Left ventricle myocardium inferior (tissue), 1 donor: ENCODE measurements at places on chromosomes 12 and 14.

- DNase-seq = no peak
Observed at GRCh38 chr12:77644915-77645605, 185.6 kb upstream of the NAV3 start.

DNA sequence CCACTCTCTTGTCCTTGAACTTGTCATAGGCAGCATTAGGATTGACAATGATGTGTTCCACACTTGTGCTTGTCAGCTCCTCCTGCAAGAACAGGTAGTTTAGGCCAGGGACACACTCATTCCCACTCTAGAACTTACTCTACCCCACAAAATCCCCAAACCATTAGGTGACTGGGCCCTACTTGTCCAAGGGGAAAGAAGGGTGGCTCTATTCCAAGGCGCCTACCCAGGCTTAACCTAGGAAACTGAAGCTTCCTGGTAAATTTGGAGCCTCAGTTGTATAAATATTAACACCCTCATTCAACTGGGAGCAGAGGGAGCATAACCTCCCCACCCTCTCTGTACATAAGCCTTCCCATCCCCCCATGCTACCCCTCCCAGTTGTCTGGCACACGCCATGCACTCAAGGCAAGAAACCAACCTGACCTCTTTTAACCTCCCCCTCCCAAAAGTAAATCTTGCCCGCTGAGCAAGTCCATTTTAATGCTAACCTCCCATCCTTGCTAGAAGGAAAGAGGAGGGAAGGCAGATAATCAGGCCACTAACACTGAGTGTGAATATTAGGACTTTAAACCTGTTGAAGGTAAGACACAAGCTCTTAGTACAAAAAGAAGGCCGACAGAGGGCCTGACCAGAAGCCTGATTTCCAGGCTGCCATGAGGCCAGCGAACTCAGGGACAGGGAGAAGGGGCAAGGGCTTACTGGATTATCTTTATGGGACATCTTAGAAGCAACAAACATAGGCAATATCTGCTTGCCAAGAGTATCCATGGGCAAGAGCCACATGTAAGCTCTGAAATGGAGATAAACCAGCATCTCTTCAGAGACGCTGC is 11.0 kb downstream of the DCTN2 start:
- DNase-seq = no peak

DNA sequence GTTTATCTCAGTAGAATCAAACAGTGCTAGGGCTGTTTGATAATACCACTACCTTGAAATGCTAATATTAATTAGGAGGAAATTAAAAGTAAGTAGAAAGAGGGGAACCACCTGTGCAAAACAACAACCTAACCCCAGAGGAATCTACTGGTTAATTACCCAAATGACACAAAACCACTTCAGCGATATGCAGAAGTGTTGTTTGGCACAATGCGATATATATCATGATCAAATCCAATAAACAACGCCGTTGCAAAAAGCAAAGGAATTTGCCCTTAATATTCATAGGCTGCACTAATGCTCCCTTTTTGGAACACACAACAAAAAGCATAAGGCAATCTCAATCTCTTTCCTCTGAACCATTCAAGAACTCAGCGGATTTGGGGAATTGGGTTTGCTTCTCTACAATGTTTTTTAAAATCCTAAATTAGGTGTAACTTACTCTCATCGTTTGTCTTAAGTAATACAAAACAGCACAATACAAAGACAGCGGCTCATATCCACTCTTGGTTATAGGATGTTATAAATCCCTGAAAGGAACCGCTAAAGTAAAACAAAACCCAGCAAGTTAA is 1.5 kb downstream of the MAP4K5 start:
- no peak for DNase-seq

GRCh38 chr12:125890971-125891370 is 825.7 kb downstream of the AACS start:
- peak; percentile 22 for DNase-seq

GRCh38 chr12:100545092-100545491 is 28.4 kb upstream of the GAS2L3 start:
- no peak for DNase-seq

DNA sequence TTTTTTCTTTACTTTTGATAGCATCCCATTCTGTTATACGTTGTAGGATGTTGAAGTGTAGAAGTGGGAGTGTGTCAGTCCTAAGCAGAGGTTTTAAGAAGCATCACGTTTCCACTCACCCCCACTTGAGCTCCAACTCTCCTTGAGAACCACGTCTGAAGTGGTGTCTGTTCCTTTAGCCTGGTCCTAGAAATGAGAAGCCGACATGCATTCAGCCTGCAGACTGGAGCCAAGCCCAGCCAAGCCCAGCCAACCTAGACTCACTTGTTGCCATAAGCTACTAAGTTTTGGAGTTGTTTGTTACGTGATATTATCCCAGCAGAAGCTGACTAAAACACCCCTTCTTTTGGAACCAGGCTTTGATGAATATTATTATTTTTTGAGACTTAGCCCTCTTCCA is 4.4 kb upstream of the ELK3 start:
- DNase-seq = no peak

- no peak for DNase-seq
Observed at GRCh38 chr12:52906191-52906601, 1.3 kb upstream of the KRT8 start.

DNA sequence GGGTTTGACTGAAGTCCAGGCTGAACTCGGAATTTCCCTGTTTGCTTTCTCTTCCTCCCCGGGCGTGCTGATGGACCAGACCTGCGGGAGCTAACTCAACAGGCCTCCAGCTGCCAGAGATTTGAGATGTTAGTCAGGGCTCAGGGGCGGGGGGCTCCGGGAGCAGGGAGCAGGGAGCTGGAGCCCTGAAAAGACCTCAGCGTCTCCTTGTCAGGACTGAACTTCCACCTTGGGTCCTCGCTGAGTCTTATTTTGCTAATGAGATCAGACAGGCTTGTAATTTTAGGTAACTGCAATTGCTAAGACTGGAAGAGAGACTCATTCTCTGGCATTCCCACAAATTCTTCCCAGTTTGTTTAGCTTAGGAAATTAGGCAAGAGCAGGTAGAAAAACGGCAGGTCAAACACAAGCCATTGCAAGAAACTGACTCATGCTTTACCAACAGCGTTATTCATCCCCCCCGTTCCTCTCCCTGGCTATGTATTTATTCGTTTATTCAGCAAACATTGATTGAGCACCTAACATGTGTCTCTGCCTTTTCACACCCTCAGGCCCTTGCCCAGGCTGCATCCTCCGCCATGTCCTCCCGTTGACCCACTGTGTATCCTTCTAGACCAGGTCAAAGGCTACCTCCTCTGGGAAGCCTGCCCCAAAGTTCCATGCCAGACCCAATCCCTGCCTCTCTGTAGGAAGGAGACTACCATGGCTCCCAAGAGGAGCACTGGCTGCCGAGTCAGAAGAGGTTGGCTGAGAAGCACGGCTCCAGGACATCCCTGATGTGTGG is 80.4 kb upstream of the DIO3 start:
- no peak for DNase-seq

DNA sequence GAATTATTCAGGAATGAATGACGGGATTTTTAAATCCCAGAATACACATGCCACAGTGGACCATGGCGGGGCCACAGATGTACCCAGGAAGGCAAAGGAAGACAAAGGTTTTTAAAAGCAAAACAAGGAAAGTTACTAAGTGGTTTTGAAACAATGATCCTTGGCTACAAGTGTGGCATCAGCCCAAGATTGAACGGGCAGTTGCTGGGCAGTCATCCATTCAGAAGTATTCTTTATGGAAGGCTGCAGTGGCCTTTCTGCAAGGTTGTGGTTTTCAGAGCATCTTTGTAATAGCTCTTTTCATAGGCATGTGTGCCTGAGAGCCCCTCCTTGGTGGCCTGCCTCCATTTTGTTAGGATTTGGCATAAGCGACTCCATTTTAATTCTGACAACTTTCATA is 13.4 kb upstream of the IFI27 start:
- DNase-seq = no peak

DNA sequence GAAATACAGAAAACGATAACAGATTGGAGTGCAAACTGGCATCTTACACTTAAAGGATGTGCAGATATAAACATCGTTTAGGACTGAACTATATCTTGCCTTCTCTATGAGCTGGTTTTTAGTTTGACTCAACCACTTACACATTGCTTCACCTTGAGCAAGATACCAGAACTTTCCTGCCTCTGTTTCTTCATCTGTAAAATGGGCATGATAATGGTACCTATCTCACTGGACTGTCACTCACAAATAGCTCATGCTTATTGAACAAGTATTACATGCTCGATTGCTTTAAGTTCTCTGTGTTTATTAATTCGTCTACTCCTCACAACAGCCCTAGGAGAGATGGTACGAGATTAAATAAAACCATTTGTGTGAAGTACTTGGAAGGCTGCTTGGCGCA is 7.7 kb downstream of the FZD10 start:
- DNase-seq = no peak

GRCh38 chr12:805022-805632 is 52.7 kb downstream of the WNK1 start:
- DNase-seq = no peak

- DNase-seq = no peak
Observed at GRCh38 chr12:47282206-47282605, 202.4 kb upstream of the AMIGO2 start.

DNA sequence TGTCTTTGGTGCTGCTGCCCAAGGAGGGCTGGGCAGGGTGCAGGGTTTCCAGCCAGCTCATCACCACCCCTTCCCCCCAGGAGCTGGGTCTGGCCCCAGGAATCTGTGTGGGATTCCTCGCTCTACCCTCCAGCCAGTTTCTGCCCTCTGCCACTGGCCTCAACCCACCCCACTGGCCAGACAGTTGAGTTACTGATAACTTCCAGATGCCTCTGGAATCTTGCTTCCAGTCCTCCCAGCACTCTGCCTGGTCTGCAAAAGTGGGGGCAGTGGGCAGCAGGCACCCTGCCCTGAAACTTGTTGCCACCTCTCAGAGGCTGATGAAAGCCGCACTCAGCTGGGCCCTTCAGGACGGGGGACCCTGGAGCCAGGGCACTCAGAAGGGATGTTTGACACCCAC is 20.1 kb upstream of the TBX3 start:
- DNase-seq = peak; percentile 48

DNA sequence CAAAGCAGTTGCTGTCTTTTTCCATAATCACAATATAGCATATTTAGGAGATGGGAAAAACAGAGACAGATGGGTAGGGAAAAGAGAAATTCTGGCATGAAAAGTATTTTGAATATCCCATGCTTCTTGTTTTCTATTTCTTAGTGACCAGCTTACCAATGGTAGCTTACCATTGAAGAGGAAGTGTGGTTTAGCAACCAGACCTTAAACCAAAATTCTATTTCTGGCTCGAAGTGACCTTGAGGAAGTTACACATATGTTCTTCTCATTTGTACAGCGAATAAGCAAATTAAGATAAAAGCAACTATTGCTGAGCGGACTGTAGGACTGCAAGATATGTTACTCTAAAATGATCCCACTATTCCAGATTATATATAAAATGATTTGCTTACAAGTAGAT is 82.9 kb downstream of the FGD4 start:
- no peak for DNase-seq

GRCh38 chr14:74394549-74394948 is 31.5 kb downstream of the SYNDIG1L start:
- no peak for DNase-seq

GRCh38 chr14:73861073-73861472 is 9.4 kb downstream of the PTGR2 start:
- no peak for DNase-seq

GRCh38 chr12:29082522-29082921 is 66.6 kb upstream of the FAR2 start:
- no peak for DNase-seq

- no peak for DNase-seq
Observed at GRCh38 chr12:94235848-94236247, 87.5 kb downstream of the PLXNC1 start.

DNA sequence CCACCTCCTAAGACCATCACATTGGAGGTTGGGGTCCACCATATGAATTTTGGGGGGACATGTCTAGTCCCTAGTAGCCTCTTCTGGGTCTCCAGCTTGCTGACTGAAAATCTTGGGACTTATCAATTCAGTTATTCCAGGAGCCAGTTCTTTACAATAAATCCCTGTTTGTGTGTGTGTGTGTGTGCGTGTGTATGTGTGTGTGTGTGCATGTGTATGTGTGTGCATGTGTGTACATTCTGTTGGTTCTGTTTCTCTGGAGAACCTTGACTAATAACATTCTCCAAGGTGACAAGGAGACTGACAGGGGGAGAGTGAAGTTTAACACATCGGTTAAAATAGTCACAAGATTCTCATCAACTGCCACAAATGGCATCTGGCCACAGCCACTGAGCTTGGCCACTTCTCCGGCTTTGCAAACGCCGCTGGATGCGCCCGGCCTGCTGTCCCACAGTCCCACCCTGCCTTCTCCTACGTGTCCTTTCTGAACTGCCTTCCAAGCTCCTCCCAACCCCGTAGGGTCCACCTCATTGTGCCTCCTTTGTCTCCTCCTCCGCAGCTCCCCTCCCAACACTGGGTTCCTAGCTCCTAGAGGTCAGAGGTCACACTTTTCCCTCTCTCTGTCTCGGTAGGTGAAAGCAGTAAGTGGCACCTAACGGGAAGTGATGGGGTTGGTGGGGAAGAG is 88.1 kb upstream of the DIO3 start:
- no peak for DNase-seq

DNA sequence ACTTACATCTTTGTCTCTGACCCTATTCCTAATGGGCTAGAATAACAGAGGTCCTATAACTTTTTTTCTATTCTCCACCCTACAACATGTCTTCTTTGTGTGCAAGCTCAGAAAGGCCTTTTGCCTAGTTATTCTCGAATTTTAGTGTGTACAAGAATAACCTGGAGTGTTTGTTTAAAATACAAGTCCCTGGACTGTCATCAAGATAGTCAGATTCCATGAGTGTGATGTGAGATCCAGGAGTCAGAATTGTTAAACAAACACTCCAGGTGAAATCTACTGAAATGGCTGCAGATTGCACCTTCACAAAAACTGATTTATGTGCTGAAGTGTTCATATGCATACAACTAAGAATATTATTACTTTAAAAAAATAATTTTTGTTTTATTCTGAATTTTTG is 114.4 kb upstream of the DIO2 start:
- no peak for DNase-seq

- no peak for DNase-seq
Observed at GRCh38 chr12:113471619-113472171, at the start of gene LHX5. Gene LHX5 (minus strand): TSS chr12:113471871. CDS start chr12:113471498, 373 bp downstream.

- DNase-seq = no peak
Observed at GRCh38 chr14:68665792-68666204, 127.1 kb downstream of the ZFP36L1 start.

- DNase-seq = no peak
Observed at GRCh38 chr12:12726555-12727093, 9.5 kb downstream of the CDKN1B start.

DNA sequence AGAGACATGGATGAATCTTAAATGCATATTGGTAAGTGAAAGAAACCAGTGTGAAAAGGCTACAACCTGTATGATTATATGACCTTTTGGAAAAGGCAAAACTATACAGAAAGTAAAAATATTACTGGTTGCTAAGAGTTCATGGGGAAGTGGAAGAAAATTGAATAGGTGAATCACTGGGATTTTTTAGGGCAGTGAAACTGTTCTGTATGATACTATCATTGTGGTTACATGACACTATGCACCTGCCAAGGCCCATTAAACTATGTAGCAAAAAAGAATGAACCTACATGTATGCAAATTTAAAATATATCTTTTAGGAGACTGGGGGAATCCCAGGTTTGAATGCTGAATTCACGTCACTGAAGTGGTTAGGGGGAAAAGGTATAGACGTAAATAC is 12.6 kb upstream of the OR8S1 start:
- no peak for DNase-seq

GRCh38 chr12:130880411-130880885 is 8.6 kb downstream of the RAN start:
- DNase-seq = no peak

- DNase-seq = no peak
Observed at GRCh38 chr14:105375635-105376057, 22.7 kb upstream of the TEX22 start.
